CD4-positive, alpha-beta T cell treated with Interleukin-4 for 4 hours (primary cell): ENCODE measurements at places on chromosomes 12 and 14.

DNA sequence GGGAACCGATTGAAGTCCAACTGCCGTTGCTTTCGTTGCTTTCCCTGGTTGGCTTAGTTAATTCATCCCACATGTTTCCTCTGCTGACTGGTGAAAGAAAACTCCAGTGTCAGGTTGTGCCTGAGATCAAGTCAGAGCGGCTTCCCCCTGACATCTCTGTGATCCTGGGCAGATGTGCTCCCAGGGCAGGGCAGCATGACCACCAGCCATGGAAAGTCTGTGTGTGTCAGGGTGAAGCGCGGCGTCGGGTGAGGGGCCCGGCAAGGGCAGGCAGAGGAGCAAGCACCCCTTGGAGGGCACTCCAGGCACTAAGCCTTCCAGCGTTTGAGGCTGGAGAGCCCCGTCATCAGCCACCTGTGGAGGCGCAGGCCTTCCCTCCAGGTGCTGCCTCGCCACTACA, 54.5 kb upstream of the IGF1 start:
- no peak for DNase-seq

- no peak for DNase-seq
These were observed 148.1 kb downstream of the TSPAN9 start for GRCh38 chr12:3225154-3225795.

- DNase-seq, result no peak
These were observed 9.6 kb upstream of the SMARCC2 start for GRCh38 chr12:56198836-56199235.

DNA sequence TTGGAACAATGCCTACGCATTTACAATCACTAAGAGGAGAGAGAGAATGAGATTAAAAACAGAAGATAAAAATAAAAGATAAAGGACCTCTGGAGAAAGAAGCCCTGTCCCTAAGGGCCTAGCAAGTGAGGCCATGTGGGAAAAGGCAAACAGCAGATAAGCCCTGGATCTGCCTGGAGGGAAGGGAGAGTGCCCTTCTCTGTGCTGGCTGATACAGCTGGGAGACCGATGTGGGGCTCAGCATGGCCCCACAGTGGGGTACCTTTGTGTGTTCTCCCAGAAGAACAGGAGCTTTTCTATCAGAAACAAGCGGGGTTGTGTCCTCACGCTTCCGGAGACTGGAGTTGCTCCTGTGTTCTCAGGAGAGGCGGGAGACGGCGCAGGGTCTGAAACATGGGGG, 59.9 kb downstream of the TMCC3 start:
- no peak for DNase-seq

DNA sequence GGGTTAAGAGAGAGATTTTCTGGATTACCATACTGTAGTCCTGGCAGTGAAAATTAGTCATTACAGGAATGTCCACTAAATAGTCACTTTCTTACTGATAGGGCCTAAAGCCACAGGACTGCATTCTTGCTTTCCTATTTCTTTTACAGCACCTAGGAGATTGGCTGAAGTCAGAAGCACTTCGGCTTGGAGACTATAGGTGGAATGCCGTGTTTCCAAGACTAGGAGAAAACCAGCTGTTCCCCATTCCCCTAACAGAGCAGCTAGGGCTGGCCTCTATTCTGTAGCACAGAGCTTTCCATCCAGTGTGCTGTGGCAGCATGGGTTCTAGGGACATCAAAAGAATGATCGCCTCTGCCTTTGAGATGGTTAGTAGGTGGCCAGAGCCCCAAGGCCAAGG, 15.1 kb downstream of the PIGH start:
- no peak for DNase-seq

DNA sequence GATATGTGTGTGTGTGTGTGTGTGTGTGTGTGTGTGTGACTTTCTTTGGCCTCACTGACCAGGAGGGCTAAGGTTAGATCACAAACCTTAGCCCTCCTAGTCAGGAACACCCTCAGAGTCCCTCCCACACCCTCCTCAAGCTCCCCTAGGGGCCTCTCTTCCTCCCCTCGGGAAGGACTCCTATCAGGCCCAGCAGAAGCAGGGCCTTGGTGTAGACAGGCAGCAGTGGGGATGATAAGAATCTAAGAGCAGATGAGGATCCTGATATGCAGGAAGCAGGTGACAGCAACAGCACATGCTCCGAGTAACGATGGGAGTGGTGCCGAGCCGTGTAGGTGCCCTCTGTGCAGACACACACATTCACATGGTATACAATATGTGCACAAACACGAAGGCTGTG, 20.7 kb downstream of the PLEK2 start:
- DNase-seq, result no peak

DNA sequence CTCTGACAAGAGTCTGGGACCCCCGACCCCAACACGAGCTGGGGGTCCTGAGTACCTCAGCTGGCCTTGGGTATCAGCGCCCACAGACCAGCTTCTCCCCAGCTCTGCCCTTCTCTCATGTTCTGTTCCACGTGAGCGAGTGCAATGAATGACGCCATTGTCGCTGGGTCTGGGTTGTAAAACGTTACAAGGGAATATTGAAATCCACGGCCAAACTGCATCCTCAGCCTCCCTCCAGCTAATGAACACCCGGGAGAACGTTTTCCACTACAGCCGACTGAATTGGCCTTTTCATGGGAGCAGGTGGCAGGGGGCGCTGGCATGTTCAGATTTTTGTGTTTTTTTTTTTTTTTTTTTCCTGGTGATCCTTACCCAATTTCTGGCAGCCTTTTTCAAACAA, 34.7 kb downstream of the TBX5 start:
- no peak for DNase-seq

DNA sequence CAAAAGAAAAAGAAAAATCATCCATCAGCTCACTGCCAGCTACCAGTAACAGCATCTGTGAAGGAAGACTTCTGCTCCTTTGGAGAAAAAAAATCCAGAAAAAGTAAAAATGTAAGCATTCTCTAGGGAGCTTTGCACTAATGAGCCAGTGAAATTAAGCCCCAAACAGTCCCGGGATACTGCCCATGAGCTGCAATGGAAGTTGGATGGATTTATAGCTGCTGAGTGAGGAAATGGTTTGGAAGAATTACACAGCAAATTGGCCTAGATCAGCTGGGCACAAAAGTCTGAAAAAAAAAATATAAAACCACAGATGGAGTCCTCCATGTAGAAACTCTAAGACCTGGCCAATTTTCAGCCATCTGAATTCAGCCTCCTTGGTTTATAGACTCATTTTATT, 462.9 kb upstream of the USP15 start:
- DNase-seq, result no peak

GRCh38 chr12:69068448-69068847, 135.5 kb upstream of the CPM start:
- DNase-seq, result no peak

GRCh38 chr14:63745858-63746425, 18.1 kb upstream of the SGPP1 start:
- DNase-seq, result peak; percentile 28

DNA sequence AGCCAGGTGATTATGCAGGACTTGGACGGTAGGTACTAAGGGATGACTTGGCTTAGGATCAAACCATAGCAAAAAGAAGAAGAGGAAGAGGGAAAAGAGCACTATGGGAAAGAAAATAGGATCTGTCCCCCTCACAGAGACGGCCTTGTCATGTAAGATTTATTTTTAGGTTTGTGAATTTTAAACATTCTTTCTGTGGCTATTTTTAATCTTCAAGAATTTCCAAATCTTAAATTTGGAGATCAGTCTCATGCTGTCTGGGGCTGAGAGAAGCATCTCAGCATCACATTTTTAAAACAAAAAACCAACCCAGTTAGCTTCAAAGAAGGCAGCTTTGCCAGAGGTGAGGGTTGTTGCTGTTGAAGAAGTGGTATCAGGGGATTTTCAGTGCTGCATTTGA, 52.6 kb upstream of the STRN3 start:
- DNase-seq, result no peak

GRCh38 chr12:90321369-90321768, 612.7 kb upstream of the ATP2B1 start:
- DNase-seq, result no peak

- DNase-seq, result no peak
These were observed 271.6 kb downstream of the CACNA1C start for GRCh38 chr12:2324387-2324786.

- DNase-seq, result peak; percentile 52
These were observed 23.7 kb upstream of the SLC2A3 start for GRCh38 chr12:7959701-7960121.
